ENCODE measurements at places on chromosomes 3 and 15. TPM values are rescaled to one million over a fixed set of nuclear protein-coding genes. Genes with fewer than 3 reads are reported as not detected.

Gene GPR176
- 8.8 TPM for total RNA-seq

Gene SGO1
- 10.3 TPM for total RNA-seq

Gene CCDC54
- total RNA-seq: not detected

Gene ADGRG7
- not detected for total RNA-seq

Gene GOLGA8G
- total RNA-seq: not detected

Gene SPRED1
- total RNA-seq: 64.5 TPM

Gene ZNF717
- total RNA-seq: 15.0 TPM

Gene LYZL4
- total RNA-seq: not detected

Gene WWTR1
- total RNA-seq: 91.5 TPM

Gene PLOD2
- 43.3 TPM for total RNA-seq

Gene RMDN3
- 18.6 TPM for total RNA-seq

Gene KNG1
- not detected for total RNA-seq
